ENCODE measurements at places on chromosomes 3 and 15.

DNA sequence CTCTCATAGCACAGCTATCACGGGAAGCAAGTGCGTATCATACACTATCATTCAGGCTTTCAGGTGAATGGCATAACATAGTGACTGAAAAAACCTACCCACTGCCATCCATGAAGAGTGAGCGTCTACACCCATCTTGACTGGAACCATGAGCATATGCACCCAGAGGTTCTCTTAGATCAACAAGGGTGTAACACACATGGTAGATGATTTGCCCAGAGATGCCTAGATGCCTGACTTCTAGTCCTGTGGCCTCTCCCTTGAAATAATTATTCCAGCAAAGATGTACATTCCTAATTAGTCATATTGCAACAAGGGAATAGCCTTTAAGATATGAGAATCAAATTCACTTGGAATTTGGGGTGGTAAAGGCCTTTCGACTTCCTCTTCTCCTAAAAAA, 228.4 kb downstream of the GREM1 start:
- DNase-seq, result no peak

DNA sequence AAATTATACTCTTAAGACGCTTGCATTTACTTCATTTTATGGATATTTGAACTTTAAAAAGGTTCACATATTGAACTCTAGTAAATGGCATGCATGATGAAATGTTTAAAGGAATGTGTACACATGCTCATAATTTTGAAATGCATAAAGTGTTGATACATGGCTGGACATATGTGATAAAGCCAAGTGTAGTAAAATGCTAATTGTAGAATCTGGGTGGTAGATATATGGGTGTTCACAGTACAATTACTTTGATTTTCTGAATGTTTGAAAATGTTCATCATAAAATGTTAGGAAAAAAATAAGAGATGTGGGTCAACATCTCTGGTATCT, 4.2 kb upstream of the EFHB start:
- DNase-seq, result no peak

- no peak for DNase-seq
Measured at GRCh38 chr3:38153221-38153620, 12.1 kb upstream of the OXSR1 start.

DNA sequence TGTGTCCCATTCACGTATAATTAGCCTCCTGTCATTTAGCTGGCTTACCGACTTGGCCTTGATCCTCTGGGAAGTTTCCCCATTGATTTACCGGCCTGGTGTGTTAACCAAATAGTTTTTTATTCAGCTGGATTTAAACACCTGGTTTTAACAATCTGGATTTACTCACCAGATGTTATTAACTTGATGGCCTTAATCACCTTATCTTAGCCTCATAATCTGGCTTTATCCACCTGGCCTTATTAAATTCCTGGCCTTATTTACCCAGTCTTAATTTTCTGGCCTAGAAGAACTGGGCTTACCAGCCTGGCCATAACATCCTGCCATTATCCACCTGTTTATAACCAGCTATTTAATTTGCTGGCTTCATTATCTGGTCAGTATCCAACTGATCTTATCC, 89.9 kb downstream of the IL12A start:
- no peak for DNase-seq

GRCh38 chr15:74626752-74627692, 11.4 kb downstream of the CLK3 start:
- no peak for DNase-seq

DNA sequence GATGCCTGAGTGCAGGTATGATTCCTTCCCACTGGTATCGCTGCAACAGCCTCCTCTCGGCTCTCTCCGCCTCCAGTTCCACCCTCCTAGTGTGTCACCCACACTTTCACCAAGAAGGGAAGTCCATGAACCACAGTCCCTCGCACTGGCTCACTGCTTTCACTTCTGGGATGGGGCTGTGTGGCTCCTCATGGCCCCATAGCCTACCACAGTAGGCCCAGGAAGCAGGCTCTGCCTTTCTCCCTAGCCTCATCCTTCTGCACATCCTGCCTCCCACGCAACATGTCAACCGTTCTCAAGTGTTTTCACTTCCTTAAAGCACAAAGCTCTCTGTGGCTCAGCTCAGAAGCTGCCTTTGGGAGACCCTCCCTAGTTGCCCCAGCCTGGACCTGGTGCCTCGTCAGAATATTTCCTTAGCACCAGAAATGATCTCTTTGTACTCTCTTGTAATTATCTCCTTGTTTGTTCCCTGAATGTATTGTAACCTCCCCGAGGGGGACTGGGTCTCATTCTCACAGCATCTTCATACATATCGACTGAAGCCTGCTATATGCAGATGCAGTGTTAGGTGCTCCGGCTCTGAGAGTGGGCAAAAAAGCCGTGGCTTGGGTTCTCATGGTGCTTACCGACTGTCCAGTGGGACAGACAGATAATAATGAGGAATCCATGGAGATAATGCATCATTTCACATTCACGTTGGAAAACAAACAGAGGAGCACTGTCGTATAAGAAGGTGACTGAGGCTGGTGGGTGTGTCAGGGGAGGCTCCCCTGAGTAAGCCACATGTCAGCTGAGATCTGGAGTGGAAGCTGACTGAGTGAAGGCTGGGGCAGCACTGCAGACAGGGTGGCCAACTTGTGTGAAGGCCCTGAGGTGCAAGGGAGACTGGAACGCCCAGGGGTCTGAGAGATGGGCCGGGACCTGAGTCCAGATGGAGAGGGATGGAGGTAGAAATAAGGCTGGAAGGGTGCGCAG, 107.1 kb downstream of the DGKG start:
- DNase-seq, result no peak

Measured in GM04503 (cell line).